Activated CD8-positive, alpha-beta memory T cell treated with anti-CD3 and anti-CD28 coated beads, Interleukin-2, amount 10 ng/mL, durations not matched to agents 7 days and 5 days (primary cell): ENCODE measurements at places on chromosomes 6 and 20.

GRCh38 chr6:87283461-87283860 lies 38.9 kb upstream of the SMIM8 start:
- H3K27ac ChIP-seq: no peak overlapping the region
- no peak for DNase-seq
- no peaks in the 10 kb centered on the region for H3K36me3 ChIP-seq

DNA sequence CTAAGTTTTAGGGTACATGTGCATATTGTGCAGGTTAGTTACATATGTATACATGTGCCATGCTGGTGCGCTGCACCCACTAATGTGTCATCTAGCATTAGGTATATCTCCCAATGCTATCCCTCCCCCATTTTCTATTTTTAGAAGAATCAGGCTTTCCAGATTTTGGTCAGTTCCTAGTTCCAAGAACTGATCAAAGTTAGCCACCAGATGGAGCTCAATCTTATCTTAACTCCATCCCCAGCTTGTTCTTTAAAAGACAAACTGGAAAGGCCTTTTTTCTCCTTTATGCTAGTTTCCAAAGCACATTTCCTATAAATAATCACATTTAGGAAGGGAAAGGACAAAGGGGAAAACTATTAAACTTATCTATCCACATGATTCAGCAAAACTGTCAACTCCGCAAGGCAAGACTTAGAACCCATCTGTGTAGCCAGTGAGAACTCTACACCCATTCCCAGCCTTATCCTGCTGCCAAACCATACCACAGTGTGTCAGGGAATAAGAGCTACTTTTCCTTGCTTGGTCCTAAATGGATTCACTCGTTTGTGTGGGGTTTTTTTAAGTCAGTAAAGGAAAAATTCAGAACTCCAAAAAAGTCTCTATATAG lies 22.8 kb upstream of the KHDC1 start:
- DNase-seq: no peak
- H3K4me3 ChIP-seq: no peak overlapping the region
- H3K36me3 ChIP-seq: peaks cover 4% of the 10 kb centered on the region
- no peak overlapping the region for H3K27ac ChIP-seq
- peaks cover 6% of the 10 kb centered on the region for H3K4me1 ChIP-seq

DNA sequence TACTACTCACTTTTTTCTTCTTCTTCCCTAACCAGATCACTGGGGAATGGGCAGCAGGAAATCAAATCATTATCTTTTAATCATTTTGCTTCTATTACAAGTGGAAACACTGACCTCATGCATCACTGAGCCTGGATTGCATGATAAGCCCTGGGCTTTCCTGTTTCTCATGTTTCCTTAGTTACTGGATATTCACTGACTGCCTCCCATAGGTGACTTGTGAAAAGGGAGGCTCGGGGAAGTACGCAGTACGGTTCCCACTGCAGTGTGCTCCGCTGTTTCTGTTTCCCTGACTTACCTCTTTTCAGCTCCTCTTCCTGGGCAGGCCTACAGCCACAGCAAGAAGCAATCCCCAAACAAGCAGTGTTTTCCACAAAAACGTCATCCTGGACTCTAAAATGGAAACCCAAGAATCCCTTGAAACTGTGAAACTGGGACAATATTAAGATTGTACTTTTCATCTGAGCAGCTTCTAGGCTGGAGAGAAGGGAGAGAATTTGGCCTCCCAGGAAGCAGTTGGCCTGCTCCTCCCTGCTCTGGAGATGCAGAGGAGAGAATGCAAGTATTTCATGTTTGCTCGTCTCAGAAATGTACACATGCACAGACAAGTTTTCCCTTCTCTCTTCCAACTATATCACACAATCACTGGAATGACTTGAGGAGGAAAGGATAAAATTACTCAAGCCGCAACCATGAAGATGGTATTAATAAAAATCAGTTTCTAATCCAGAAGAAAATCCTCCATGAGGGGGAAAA lies 13.1 kb downstream of the BTNL2 start:
- no peak overlapping the region for H3K4me3 ChIP-seq
- H3K4me1 ChIP-seq: peaks cover 6% of the 10 kb centered on the region
- peaks cover 40% of the 10 kb centered on the region for H3K27me3 ChIP-seq

DNA sequence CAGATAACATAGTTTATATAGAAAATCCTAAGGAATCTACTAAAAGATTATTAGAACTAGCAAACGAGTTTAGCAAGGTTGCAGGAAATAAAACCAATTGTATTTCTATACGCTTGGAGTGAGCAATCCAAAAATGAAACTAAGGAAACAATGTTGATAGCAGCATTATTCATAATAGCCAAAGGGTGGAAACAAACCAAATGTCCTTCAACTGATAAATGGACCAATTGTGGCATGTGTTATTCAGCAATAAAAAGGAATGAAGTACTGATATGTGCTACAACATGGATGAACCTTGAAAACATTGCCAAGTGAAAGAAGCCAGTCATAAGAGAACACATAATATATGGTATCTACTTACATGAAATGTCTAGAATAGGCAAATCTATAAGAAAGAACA lies 101.0 kb upstream of the VSTM2L start:
- H3K36me3 ChIP-seq: peaks cover 16% of the 10 kb centered on the region
- H3K27ac ChIP-seq: no peak overlapping the region
- no peaks in the 10 kb centered on the region for H3K27me3 ChIP-seq
- peaks cover 5% of the 10 kb centered on the region for H3K4me1 ChIP-seq

DNA sequence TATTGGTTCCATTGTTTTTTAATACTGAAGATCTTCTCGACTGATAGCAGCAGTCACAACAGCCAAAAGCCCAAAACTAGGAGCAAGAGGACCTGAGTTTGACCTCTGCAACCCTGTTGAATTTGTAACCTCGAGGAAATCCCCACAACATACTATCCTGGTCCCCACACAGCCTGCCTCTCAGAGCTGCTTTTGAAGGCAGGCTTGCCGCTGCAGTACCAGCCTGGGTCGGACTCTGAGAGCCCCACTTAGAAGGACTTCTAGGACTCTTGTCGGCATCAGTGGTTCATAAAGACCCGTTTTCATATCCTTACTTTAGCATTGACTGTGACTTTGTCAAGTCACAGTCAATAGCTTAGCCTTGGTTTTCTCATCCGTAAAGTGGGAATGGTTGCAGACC lies 49.3 kb downstream of the EBF4 start:
- H3K27ac ChIP-seq: no peak overlapping the region
- peaks cover 32% of the 10 kb centered on the region for H3K4me1 ChIP-seq

- H3K27ac ChIP-seq: no peak overlapping the region
- H3K36me3 ChIP-seq: no peaks in the 10 kb centered on the region
- no peak overlapping the region for H3K4me3 ChIP-seq
- H3K4me1 ChIP-seq: no peaks in the 10 kb centered on the region
Observed at GRCh38 chr6:42532038-42532669, 31.7 kb upstream of the UBR2 start.

DNA sequence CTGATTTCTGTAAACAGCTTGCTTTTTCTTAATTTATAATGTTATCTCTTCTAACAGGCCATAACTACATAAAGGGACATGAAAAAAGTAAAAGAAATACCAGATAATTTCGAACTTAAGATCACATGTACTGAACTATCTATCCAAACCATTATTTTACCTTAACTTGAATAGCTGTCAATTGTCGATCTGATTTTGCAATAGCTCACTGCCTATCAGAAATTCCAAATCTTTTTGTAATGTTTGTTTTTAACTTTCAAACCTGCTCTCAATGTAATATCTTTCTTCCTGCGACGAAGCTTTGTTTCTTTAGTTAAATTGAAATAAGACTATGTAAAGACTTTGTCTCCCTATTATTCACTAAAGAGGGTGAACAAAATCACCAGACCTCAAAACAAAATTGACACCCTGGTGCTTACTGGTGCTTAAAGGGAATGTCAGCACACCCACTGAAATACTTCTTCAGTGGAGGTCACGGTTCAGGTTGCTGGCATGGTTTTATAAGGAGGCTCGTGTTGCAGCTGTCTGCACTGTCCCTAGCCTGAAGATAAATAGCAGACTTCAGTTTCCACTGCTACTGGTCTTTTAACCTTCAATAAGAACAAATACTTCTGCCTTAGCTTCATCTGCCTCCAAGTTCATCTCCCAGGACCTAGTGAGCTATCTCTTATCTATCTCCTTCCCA lies 117.5 kb upstream of the QKI start:
- no peaks in the 10 kb centered on the region for H3K27me3 ChIP-seq
- H3K4me1 ChIP-seq: no peaks in the 10 kb centered on the region
- no peak overlapping the region for H3K27ac ChIP-seq
- no peaks in the 10 kb centered on the region for H3K36me3 ChIP-seq
